ENCODE measurements at places on chromosomes 16 and 17.

- DNase-seq = no peak
These were observed 46.5 kb downstream of the TEX2 start for GRCh38 chr17:64216338-64217248.

- DNase-seq = no peak
These were observed 7.1 kb downstream of the ADGRG1 start for GRCh38 chr16:57635266-57636097.

GRCh38 chr17:72254808-72255449 lies 134.1 kb downstream of the SOX9 start:
- DNase-seq = no peak

DNA sequence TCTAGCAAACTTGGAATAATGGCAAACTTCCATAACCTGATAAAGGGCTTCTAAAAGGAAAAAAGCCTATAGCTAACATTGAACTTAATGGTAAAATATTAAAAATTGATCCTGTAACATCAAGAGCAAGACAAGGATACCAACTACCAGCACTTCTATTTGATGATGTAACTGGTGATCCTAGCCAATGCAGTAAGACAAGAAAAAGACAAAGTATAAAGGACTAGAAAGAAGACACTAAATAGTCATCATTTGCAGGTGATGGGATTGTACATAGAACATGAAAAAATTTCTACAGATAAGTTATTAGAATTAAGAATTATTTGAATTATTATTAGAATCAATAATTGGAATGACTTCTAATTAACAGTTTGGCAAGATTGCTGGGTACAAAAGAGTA lies 37.0 kb downstream of the B9D1 start:
- DNase-seq = no peak

GRCh38 chr16:67843343-67843765 lies 1.2 kb downstream of the THAP11 start:
- DNase-seq = no peak

DNA sequence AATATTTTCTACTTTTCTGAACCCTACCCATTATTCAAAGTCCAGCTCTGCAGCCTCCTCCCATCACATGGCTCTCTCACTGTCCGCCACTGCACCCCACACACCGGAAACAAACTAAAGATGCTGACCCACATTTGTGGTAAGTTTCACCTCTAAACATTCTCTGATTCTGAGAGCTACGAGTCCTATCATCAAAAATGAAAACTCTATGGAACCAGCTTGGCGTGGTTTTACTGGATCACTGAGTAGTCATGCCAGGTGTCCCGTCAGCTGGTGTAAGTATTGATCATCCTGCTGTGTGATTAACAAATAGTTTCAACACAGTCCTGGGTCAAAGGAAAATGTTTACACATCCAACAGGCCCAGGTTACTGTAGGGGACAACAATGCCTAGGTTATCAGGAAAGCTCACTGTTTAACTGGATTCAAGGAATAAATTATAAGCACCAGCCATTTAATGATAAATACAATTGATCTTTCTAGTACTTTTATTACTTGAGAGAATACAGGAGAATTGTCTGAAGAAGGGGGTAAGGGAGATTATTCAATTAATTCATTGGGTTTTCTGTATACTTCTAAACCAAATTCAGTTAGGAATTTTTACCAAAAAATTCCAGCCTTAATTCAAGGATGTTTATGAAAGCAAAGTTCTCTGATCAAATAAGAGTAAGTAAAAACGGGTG lies 33.9 kb downstream of the CYTH1 start:
- no peak for DNase-seq

DNA sequence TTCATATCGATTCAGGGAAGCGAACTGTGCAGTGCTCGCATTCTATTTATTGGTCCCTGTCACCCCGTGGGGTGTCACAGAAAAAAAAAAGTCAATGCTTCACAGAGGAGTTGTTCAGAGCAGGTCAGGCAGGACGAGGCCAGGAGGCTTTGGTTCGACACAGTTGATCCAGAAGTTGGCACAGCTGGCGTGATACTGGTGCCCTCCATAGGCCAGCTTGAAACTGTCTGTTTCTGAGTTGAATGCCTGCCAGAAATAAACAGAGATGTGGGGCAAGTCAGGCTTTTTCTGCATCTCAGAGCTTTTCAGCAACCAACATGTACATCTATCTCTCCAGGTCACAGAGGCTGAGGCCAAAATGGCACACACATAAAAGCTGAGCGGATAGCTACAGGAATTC lies 29.1 kb downstream of the DUSP14 start:
- DNase-seq = no peak

GRCh38 chr16:30947541-30947858 lies 1.4 kb upstream of the ORAI3 start:
- no peak for DNase-seq
